Panc1 (cell line): ENCODE measurements at places on chromosomes 7 and 10. TPM values are rescaled to one million over a fixed set of nuclear protein-coding genes. Genes with fewer than 3 reads are reported as not detected.

GRCh38 chr10:119377451-119377957 lies 165.0 kb downstream of the RGS10 start:
- DNase-seq: no peak

DNA sequence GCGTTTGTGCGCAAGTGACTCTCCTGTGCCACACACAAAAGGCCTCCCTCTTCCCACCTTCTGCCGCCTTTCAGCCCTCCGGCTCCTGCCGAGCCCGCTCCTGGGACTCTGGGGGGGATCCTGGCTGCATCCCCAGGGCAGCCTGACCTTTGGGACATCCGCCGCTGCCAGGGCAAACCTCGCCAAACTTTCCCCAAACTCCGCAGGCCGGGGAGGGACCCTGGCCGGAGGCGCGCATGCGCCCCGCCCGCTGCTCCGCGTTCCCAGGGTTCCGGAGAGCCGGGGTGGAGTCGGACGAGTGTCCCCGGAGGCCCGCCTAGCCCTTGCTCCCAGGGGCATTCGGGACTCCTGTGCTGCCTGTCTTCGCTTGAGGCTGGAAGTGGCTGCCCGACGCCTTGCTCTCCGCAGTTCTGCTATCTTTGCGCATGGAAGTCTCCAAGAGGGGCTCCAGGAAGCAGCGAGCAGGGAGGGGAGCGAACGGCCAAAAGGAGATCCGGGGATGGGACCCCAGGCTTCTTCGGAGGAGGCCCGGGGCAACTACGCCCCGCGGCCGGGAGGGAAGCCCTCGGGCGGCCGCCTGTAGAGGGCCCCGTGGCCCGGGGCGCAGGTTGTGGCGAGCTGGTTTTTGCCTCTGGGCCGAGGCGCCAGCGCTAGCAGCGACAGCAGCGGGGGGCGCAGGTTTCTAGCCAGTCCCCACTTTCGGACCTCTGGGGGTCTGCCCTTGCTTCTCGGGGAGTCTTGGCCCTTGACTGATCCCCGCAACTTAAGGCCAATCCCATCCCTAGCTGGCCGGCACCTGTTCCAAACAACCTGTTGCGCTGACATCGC lies 7.0 kb downstream of the PTF1A start:
- DNase-seq: no peak

DNA sequence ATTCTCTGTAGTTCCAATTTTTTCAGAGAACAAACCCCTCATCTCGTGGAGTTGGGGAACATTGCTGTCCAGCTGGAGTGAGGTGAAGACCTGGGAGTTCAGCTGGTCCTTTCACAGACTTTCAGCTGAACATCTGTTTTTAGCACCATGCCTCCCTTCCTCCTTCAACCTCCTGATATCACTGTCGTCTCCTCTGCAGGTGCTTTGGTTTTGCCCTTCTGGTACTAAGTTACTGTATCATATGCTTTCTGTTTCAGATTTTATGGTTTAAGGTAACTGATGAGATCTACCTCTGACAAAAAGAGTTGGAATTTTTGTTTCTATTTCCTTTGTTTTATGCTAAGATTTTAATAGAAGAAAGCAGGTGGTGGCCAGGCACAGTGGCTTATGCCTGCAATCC lies 102.9 kb downstream of the ZNF438 start:
- no peak for DNase-seq

GRCh38 chr7:81768951-81769778 lies 682 bp downstream of the HGF start:
- no peak for DNase-seq

DNA sequence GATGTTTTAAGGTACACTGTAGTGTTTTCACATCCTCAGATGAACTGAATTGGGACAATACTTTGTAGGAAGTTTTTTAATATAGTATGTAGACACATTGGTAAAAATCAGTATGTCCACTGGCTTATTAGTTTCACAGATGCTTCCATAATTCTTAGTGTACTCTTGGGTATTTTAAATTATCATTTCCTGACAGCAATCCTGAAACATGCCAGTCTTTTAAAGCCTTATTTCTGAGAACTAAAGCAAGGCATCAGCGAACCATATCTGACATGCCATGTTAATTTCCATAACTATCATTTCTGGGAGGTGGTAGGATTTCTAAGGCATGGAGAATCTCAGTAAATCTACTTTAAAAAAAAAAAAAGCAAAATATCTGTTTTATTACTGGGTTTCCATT lies 266.4 kb downstream of the ADK start:
- DNase-seq: no peak

GRCh38 chr10:77592946-77593636 lies 44.5 kb downstream of the KCNMA1 start:
- DNase-seq: peak; percentile 83

- DNase-seq: no peak
Observed at GRCh38 chr7:5693529-5693928, 87.9 kb downstream of the RNF216 start.

DNA sequence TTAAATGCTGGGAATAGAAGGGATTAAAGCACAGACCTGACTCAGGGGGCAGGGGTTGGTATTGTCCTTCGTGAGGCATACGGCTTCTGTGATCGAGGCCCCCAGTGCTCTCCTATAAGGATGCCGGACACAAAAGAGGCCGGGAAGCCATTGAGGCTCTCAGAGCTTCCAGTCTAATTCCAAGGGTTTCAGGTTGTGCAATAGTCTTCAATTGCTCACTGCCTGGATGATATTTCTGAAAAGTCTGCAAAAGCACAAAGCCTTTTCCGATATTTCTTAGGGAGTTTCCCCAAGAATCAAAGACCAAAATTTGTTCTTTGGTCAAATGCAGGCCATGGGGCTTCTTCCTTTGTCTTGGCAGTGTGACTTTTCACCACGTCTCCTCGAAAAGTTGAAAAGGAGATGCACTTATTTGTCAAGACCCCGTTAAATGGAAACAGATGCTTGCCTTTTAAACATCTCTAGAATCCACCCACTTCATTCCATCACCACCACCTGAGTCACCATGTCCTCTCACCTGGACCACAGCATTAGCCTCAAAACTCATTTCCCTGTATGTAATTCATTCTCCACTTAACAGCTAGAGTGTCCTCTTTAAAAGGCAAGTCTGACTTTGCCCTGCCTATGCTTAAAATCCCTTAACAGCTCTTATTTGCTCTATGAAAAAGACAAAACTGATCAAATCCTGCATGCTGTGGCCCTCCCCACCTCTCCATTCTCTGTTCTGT lies 134.8 kb upstream of the NAMPT start:
- no peak for DNase-seq

DNA sequence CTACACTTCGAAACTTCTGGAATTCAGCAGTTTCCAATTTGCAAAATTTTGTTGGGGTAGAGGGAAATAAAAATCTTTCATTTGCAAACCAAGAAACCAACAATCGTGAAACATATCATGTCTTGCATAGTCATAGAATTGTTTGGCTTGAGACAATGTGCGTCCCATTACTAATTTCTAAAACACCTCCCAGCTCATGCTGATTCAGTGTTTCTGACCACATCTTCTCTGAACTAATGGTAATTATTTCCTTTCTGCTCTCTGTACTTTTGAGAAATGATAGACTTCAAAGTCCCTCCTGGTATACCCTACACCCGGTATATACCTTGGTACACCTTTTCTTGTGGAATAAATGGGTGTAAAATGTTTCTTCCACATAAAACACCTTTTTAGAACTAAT lies 41.8 kb upstream of the TSPAN13 start:
- DNase-seq: no peak

- DNase-seq: no peak
Observed at GRCh38 chr10:34028936-34029335, 694.5 kb upstream of the NRP1 start.

DNA sequence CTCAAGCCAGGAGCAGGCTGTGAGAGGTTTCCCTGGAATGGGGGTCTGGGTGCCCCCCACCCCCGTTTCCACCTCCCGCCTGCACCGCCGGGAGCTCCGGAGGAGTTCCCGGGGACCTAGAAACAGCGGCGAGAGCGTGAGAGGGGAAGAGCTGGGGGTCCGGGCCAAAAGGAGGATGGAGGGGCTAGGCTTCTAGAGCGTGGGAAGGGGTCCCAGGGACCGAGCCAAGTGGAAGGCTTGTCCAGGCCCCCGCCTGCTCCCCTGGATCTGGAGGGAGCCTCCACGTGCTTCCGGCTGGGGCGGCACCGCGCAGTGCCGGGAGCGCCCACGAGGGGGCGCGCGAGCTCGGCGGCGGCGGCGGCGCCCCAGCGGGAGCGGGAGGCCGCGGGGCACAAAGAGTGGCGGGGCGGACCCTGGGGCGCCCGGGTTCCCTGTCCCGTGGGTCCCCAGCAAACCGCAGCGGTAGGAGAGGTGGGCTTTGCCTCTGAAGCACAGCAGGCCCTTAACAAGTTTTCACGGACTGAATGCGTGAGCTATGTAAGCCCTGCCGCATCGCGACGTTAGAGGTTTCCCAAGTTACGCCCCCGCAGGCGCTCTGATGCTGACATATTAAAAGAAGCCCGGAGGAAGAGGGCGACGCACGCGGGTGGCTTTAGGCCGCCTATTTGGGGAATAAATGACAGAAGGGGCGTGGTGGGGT lies 104.4 kb upstream of the LRRC4 start:
- DNase-seq: no peak

DNA sequence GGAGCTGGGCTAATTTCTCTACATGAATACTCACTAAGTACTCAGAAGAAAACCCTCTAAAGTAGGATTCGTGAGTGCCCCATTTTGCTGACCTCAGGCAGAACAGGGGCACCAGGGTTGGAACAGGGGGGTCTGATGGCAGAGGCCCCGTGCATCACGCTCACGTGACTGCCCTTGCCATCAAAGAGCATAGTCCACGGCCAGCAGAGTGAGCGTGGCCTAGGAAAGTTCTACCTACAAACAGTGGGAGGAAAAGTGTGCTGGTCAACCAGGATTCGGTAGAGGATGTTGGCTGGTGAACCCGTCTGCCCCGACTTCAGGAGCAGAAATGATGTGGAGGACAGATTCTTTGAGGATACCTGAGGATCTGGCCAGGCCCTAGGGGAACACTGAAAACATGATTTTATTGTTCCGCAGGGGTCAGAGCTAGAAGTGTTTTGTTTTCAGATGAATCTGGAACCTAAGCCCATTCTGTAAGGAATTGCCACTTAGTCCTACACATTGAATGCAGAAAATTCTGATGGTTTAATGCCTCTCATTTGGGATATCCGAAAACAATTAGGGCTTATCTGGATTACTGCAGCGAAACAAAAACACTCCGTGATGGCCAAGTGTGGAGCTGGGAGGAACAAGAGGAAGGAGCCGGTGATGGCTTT lies 138.8 kb upstream of the SHH start:
- no peak for DNase-seq

GRCh38 chr10:124657806-124658205 lies 86.4 kb downstream of the FAM53B start:
- DNase-seq: no peak

DNA sequence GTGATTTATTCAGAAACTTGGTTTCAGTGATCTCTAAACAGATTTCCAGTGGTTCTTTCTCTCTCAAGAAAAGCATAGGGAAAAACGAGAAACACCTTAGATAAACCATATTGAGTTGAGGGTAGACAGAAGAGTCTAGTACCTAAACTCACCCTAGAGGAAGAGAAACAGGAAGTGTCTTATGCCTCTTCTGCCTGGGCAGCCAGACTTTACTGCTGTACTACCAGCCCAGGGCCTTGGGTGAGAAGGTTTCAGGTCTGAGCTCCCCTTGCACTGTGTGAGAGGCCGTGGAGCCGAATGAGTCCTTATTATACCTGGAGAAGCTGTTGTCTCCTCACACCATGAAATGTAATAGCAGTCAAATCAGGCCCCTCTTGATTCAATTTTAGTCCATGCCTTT lies 18.2 kb downstream of the HIF1AN start:
- DNase-seq: no peak

- no peak for DNase-seq
Observed at GRCh38 chr7:1981878-1982230, 250.9 kb downstream of the MAD1L1 start.

GRCh38 chr7:144784943-144785342 lies 50.9 kb downstream of the TPK1 start:
- no peak for DNase-seq

Gene PAX2
- 72.3 TPM for total RNA-seq

Gene TAS2R41
- total RNA-seq: not detected

Gene ARMH3
- total RNA-seq: 30.6 TPM

Gene MRLN
- not detected for total RNA-seq

Gene LIPF
- total RNA-seq: not detected

Gene ZNF804B
- total RNA-seq: not detected

Gene FAM25A
- not detected for total RNA-seq

Gene STK32C
- 53.7 TPM for total RNA-seq
